ENCODE measurements at places on chromosomes 4 and X. TPM values are rescaled to one million over a fixed set of nuclear protein-coding genes. Genes with fewer than 3 reads are reported as not detected.

GRCh38 chr4:76964769-76965168 lies 15.2 kb downstream of the SEPTIN11 start:
- DNase-seq, result no peak

- no peak for DNase-seq
Measured at GRCh38 chrX:120419463-120419862, 49.6 kb downstream of the LAMP2 start.

GRCh38 chr4:53150631-53151488 lies 215.0 kb downstream of the SCFD2 start:
- DNase-seq, result no peak

GRCh38 chrX:82412858-82413257 lies 1095.2 kb upstream of the POU3F4 start:
- no peak for DNase-seq

GRCh38 chr4:147782087-147782781 lies 50.3 kb downstream of the ARHGAP10 start:
- DNase-seq, result no peak

- DNase-seq, result no peak
Measured at GRCh38 chrX:46994096-46994495, 81.9 kb downstream of the JADE3 start.

- DNase-seq, result no peak
Measured at GRCh38 chr4:48596336-48596735, 106.3 kb downstream of the ZAR1 start.

DNA sequence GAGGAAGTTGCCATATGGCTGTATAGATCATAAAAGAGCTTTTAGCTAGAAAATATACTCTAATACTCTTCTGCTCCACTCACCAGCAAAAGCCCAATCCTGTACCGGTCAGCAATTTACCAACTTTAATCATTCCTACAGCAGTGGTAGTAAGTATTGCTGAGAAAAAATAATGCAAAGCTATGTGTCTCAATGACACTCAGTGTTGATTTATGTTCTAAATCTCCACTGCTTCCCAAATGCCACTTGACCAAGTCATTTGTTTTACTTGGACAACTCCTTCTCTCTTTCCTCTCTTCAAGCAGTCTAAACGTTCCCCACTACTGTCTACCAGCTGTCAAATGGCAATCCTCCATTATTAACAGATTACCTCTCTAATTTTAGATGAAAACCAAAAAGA lies 201.8 kb upstream of the GK2 start:
- DNase-seq, result no peak

DNA sequence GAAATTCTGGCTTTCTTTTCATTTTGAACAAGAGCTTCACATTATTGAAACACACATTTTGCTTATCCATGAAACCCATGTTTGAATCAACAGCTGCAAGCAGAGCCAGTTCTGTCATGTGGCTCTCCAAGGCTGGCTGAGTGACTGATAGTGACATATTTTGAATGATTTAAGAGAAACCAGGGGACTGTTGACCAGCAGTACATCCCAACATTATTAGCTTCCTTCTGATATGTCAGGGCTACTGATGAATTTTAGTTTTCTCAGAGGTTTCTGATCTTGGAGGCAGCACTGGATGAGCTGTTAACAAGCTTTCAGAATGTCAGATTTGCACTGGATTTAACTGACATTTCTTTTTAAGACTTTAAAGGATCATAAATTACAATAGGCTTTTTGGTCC lies 74.6 kb upstream of the GRXCR1 start:
- DNase-seq, result no peak

DNA sequence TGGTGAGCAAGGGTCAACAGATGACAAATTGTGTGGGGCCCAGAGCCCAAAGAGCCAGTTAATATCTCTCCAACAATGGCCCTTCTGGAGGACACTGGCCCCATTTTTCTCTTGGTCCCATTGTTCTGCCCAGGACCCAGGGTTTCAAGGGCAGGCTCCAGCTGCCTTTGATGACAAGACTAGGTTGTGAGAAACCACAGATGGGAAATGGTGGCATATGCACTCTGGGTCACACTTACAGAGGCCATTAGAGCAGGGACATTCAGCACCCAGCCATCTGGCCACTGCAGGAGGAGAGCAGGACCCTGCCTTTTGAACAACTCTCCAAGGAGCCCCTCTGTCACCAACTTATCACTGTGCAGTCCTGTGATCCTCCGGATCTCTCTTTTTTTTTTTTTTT lies 49.7 kb upstream of the KIAA1210 start:
- DNase-seq, result no peak

DNA sequence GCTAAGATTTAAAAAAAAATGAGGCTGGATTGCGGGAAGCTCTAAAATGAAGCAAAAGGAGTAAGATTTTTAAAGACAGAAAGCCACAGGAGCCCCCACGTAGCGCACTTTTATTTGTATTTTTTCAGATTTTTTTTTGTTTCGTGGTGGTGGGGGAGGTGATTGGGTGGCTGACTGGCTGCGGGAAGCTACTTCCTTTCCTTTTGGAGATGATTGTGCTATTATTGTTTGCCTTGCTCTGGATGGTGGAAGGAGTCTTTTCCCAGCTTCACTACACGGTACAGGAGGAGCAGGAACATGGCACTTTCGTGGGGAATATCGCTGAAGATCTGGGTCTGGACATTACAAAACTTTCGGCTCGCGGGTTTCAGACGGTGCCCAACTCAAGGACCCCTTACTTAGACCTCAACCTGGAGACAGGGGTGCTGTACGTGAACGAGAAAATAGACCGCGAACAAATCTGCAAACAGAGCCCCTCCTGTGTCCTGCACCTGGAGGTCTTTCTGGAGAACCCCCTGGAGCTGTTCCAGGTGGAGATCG lies 908 bp downstream of the PCDH10 start:
- DNase-seq, result no peak

GRCh38 chr4:168615294-168616065 lies 118.6 kb downstream of the PALLD start:
- DNase-seq, result no peak

DNA sequence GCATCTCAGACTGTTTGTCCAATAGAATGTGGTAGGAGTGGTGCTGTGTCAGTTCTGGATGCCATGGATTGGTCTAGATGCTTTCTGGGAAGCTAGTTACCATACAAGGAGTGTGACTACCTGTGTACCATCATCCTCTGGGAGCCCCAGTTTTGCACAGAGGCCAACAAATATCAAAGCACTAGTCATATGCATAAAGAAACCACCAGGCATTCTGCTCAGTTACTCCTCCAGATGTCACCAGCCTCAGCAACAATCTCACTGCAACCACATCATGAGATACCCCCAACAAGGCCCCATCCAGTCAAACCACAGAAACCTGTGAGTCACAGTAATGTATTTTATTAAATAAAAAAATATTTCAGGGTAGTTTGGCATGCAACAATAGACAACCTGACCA lies 435.8 kb upstream of the CPEB2 start:
- DNase-seq, result no peak

DNA sequence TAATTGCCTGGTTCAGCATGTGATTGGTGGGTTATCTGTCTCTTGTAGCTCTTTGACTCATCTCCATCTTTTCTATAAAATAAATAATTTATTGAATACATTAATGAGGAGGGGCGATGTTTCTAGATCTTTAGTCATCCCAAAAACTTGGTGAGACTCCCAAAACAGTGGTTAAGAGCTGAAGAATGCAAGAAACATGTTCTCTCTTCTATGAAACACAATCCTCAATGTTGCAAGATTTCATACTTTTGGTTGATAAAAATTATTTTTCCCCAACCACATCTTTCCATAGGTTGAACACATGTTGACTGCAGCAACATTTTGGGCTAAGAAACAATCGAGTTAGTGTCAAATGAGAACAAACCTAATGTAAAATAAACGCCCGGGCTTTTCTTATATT lies 1.2 kb upstream of the TMEM47 start:
- DNase-seq, result no peak

GRCh38 chr4:137200322-137200721 lies 332.0 kb downstream of the PCDH18 start:
- DNase-seq, result no peak

DNA sequence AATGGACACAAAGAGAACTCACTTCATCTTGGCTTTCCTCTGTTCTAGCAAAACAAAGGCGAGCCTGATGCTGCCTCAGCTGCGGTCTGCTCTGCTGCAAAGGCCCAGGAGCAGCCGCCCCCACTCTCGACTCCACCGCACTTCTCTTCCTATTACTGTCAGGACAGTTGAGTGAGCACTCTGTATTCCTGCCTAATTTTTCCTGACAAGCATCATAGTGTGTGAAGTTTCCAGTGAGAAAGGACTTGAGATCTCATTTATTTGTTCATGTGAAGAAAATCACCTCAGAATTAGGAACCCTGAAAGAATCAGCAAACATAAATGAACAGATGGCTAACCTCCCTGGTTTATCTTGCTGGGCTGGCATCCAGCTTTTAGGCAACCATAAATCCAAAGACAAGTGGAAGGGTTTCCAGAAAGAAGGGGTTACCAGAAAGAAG lies 15.6 kb downstream of the SCARB2 start:
- no peak for DNase-seq

GRCh38 chrX:154815274-154815818 lies 10.1 kb upstream of the MPP1 start:
- DNase-seq, result no peak

DNA sequence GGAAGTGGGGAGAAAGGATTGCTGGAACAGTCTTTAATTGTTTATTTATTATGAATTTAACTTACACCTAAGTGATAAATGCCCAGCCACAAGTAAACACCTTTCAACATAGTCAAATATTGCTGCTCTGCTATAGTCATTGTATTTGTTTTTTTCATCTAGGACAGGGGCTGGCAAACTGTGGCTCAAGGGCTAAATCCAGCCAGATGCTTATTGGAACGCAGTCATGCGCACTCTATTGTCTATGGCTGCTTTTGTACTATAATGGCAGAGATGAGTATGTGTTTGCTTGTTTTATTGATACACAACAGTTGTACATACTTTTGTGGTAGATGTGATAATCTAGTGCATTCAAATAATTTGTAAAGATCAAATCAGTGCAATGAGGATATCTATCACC lies 95.3 kb downstream of the ZAR1 start:
- no peak for DNase-seq

DNA sequence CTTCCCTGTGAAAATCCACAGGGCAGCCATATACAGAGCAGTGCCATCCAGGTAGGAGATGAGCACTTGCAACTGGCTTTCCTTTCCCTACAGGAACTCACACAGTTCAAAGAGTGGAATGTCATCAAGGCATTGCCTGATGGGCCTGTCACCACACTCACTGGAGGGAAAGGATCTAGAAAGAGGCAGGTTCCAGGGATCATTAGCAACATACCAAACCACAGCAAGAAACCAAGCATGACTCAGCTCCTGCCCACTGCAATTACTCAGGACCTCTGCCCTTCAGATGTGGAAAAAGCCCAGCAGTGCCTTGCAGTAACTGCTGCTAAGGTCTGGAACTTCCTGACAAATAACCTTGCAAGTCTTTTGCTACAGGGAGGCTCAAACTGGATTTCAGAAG lies 101.2 kb downstream of the ZNF674 start:
- DNase-seq, result no peak

DNA sequence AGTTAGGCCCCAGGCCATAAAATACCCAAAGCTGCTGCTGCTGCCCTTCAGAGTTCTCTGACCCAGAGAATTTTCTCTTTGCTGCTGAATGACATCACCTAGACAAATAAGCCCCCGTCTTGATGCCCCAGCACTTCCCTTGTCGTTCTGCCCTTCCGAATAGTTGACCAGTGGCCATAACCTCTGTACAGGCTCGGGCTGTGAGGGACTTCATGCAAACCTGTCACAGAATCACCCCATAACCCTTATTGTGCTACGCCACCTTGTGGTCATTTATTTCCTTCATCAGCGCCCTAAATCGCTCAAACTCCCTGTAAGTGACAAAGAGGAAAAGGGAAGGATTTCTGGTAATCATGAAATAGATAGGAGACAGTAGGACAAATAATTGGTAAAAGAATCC lies 18.8 kb downstream of the SPACA5 start:
- no peak for DNase-seq

- no peak for DNase-seq
Measured at GRCh38 chr4:173821876-173822275, 291.8 kb upstream of the HAND2 start.

- DNase-seq, result no peak
Measured at GRCh38 chr4:146053891-146054290, 115.3 kb upstream of the ZNF827 start.

DNA sequence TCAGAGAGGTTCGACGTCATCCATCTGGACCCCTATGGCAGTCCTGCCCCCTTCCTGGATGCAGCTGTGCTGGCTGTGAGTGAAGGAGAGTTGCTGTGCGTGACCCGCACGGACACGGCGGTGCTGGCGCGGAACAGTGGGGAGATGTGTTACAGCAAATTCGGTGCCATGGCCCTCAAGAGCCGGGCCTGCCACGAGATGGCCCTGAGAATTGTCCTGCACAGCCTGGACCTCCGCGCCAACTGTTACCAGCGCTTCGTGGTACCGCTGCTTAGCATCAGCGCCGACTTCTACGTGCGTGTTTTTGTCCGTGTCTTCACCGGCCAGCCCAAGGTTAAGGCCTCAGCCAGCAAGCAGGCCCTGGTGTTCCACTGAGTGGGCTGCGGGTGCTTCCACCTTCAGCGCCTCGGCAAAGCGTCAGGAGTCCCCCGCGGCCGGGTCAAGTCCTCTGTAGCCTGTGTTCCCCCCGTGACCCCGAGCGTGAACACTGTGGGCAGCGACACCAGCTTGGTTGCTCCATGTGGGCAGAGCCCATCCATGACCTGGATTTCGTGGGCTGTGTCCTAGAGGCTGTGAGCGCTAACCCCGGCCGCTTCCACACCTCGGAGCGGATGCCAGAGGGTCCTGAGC lies 186.7 kb upstream of the SLITRK2 start:
- DNase-seq, result no peak

ZC4H2 gene
- 4.8 TPM for total RNA-seq

USP26 gene
- not detected for total RNA-seq

SHROOM2 gene
- total RNA-seq, result 0.92 TPM

DCAF4L1 gene
- total RNA-seq, result 0.46 TPM

GATA1 gene
- not detected for total RNA-seq

VCX3B gene
- total RNA-seq, result not detected

CT47B1 gene
- not detected for total RNA-seq

XK gene
- 6.8 TPM for total RNA-seq

CXorf51A gene
- not detected for total RNA-seq

FHIP1A gene
- 19.5 TPM for total RNA-seq

RAB39B gene
- 0.35 TPM for total RNA-seq

ETDA gene
- not detected for total RNA-seq

ADH7 gene
- total RNA-seq, result not detected

All from cardiac septum (tissue), 1 donor.